ENCODE measurements at places on chromosomes 4 and X.
A peak's percentile ranks its signal among the peaks of the same experiment; 100 is the strongest.

GRCh38 chr4:37976507-37976906, 16.3 kb downstream of the PTTG2 start:
- no peak for DNase-seq

GRCh38 chr4:73222466-73223257, 35.9 kb downstream of the ANKRD17 start:
- DNase-seq, result peak; percentile 26

DNA sequence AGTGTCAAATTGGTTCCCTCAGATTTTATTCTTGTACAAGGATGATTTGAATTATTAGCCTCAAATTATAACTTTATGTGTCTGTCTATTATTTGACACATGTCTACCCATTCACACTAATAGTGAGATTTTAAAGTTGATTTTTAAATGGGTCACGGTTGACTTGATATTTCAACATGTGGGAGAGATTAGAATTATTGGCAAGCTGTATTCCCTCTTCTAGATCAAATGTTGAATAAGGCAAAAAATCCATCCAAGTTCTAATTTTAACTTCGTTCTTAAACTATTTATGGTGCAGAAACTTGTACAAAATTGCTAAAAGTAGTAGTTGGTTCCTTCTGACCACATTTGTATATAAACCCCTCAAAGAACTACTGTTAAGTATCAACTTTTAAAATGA, 1498.0 kb downstream of the STIM2 start:
- no peak for DNase-seq

DNA sequence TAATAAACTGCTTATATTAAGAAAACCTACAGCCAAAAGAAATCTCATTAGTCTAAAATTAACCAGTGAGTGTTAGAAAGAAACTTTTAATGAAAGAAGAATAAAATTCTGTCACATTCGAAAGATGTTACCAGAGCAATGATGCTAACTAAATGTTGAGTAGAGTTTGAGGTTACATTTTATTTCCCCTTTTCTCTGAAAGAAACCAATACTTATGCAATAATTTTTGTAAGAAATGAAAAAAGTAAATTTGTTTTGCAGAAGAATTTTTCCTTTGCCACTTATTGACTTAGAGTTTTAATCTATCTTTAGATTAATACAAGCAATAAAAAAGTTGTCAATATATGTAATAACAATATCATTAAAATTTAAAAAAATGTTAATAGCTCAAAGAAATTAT, 574.0 kb upstream of the GALNTL6 start:
- no peak for DNase-seq

- DNase-seq, result no peak
Measured at GRCh38 chr4:140162596-140162995, 8.6 kb upstream of the MAML3 start.

- no peak for DNase-seq
Measured at GRCh38 chr4:35087218-35087617, 1157.1 kb downstream of the ARAP2 start.

GRCh38 chr4:94827481-94828110, 69.8 kb downstream of the BMPR1B start:
- DNase-seq, result no peak

- no peak for DNase-seq
Measured at GRCh38 chr4:110034026-110034393, 121.3 kb downstream of the EGF start.

GRCh38 chr4:76969941-76970529, 20.5 kb downstream of the SEPTIN11 start:
- no peak for DNase-seq

DNA sequence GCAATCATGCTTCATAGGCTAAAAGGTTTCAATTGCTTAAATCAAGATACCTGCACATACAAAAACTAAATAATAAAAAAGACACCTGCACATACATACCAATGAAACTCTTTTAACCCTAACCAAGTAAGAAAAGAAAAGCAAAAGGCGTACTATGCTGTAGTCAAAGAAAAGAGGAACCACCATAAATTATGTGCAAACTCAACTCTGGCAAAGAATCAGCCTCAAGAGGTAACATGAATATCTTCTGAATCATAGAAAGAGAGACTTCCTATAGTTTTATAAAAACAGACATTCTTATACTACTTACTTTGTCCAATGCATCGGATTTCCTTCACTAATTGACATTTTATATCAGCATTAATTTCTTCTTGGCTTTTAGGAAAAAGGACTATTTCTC, 29.3 kb downstream of the MMGT1 start:
- no peak for DNase-seq

DNA sequence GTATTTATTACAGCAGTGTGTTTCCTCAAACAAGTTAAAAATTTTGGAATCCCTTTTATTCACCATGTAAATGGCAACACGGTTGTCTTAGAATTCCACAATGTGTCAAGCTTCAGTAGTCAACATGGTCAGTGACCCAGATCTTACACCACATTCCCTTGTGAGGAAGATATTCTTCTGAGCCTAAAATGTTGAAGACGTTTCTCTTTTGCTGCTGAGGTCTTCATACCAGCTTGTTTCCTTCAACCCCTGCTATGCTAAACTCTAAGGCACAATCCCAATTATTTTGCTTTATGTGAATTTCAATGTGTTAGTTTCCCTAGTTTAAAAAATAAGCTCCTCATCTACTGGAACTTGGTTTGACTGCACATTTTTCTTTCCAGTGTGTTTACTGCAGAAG, 17.6 kb upstream of the LDB2 start:
- DNase-seq, result no peak

GRCh38 chr4:16439768-16440167, 213.5 kb upstream of the TAPT1 start:
- no peak for DNase-seq

DNA sequence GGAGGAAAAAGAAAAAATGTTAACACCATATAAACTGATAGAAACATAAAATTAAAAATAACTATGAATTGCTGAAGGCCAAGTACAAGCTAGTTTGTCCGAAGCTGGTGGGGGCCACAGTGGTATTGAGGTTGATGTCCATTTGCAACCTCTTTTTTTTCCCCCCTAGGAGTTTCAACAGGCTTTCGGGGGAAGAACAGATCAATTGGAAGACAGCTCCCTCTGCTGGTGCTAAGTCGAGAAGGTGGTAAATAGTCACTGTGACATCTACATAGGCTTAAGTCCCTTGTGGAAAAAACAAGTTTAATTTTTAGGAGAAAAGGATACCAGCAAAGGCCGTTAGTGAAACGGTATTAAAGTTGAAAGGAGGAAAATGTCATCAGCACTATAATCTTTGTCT, 115.7 kb upstream of the ZXDA start:
- DNase-seq, result peak; percentile 1

DNA sequence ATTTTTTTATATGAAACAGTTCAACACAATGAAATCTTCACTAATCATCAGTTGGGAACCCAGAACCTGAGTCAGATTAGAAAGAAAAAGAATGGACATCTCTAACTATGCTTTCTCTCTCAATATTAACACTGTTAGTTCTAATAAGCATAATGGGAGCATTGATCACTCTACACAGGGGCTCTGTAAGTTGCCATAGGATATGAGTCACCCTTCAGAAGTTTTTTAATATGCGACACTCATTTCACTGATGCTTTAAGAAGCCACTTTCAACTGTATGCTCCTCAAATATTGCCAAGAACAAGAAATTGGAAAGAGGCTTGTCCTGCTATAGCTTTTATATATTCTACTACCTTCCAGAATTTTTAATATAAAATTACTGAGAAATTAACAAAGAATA, 187.0 kb downstream of the AASDH start:
- no peak for DNase-seq

- DNase-seq, result no peak
Measured at GRCh38 chrX:48694776-48695533, 1.6 kb upstream of the SUV39H1 start.

GRCh38 chrX:47458528-47458927, 24.5 kb downstream of the ZNF41 start:
- no peak for DNase-seq

DNA sequence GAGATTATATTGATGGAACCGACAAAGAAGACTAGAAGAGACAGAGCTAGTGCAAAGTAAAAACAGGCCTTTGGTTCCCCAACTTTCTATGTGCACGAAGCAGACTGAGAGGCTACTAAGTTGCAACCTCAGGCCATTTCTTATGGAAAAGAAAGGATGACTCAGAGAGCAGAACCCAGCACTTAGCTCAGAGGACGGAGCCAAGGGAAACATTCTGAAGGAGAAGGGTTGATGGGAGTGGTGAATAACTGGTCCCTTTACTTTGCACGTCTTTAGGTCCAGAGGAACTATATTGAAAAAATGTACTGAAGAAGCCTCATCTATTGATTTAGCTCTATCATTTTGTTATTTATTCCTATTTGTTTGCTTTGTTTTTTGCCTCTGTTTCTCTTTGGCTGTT, 182.1 kb downstream of the CPE start:
- no peak for DNase-seq

DNA sequence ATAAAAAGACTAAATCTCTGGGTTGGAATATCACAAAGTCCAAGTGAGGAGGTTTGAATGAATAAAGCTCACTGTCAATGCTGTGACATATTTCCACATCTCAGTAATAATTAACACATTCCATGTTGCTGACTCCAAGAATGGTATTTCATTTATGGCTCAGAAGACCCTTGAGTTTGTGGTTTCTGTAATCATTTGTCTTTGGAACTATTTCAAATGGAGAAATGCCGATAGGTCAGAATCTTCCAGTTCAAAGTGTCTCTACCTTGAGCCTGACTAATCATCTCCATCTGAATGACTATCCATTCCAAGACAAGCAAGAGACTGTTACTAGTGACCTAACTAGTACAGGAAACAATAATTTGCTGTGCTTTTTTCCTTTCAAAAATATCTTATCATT, 24.2 kb upstream of the SLC2A9 start:
- DNase-seq, result no peak

GRCh38 chrX:153310901-153311300, 10.7 kb downstream of the PNMA6F start:
- no peak for DNase-seq

- no peak for DNase-seq
Measured at GRCh38 chr4:133969202-133969848, 232.3 kb downstream of the PABPC4L start.

GRCh38 chrX:131747173-131747572, 203.3 kb downstream of the OR13H1 start:
- no peak for DNase-seq

DNA sequence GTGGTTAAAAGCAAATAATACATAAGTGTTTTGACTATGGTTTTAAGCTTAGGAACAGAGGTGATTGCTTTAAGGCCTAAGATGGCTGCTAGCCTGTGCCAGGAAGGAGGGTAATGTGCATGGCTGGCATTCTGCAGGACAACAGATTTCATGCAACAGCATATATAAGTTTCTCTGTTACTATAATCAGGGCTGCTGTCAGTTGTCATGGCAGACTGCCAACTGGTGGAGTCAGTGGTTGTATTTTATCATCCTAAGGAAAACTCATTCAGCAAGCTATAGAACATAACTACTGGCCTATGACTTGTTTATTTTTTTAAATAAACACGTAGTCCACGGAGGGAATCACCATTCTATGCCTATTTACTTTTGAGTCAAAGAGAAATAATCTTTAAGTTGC, 77.7 kb upstream of the DCAF8L1 start:
- DNase-seq, result no peak

GRCh38 chr4:22245294-22245693, 270.6 kb downstream of the ADGRA3 start:
- no peak for DNase-seq

- no peak for DNase-seq
Measured at GRCh38 chr4:1027219-1027914, 15.9 kb downstream of the FGFRL1 start.

DNA sequence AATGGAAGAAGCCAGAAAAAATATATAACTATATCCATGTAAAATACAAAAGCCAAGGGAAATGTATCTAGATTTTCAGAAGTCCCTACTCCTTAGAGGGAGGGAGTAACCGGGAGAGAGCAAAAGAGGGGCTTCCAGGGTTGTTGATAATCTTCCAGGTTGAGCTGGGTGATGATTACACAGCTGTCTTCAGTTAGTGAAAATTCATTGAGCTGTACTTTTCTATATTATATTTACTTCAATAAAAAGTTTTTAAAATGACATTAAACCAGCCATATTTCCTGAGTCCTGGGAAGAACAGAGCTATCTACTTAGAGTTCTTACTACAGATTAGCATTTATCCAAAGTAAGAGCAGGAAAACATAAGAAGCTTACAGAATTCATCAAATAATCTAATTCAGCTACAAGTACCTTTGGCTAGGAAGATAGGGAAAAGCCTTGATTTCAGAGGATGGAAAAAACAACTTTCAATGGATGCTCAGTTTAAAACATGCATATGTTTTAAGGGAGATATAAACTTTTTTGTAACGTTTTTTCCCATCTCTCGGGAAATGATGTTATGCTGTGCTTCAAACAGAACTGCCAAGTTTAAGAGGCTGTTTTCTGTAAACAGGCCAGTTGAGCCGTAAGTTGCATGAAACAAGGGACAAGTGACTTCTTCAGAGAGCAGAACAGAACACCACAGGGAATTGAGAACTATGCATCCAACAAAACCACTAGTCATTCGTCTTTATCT, 204.6 kb downstream of the SCFD2 start:
- DNase-seq, result no peak

DNA sequence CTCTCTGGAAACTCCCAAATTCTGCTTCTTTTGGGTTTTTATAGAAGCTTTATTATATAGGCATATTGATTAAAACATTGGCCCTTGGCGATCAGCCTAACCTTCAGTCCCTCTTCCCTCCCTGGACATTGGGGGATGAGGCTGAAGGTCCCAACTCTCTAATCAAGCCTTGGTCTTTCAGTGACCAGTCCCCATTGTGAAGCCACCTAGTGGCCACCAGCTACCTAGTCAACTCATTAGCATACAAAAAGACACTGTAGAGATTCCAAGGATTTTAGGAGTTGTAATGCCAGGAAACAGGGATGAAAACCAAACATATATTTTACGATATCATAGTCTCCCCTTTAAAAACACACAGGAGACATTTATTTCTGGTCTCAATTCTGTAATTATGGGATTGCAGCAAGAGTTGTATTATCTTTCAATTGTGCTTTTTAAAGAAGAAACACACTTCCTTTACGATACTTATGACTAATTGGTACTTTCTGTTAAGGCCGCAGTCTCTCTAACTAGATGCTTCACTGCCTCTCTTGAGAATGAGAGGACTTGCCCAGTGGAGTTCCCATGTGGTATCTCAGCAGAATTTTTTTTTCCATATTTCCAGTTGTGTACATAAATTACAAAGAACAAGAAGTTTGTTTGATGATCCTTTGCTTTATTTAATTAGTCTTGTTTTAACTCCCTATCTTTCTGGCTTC, 58.2 kb downstream of the WDR17 start:
- DNase-seq, result no peak

GRCh38 chr4:106708464-106708816, 327.7 kb downstream of the DKK2 start:
- no peak for DNase-seq

- no peak for DNase-seq
Measured at GRCh38 chrX:63434665-63435064, 83.5 kb upstream of the SPIN4 start.

GRCh38 chr4:139196462-139196861, 19.4 kb upstream of the ELF2 start:
- DNase-seq, result no peak

All from stimulated activated CD4-positive, alpha-beta T cell treated with anti-CD3 and anti-CD28 coated beads, Interleukin-12 subunit alpha, Interleukin-12 subunit beta, amount 100 ng/mL, for 24 hours (primary cell).